Activated T-helper 1 cell treated with anti-CD3 and anti-CD28 coated beads, Interleukin-12 subunit alpha, Interleukin-12 subunit beta, Interleukin-2, Interleukin-4 antibody, amounts not matched to agents 30 ng/mL and 10 ng/mL and 1 ng/mL, durations not matched to agents 14 hours and 24 hours and 36 hours (primary cell): ENCODE measurements at places on chromosomes 7 and 10.

- no peak for DNase-seq
Observed at GRCh38 chr10:102834143-102834542, 3.1 kb downstream of the CYP17A1 start.

GRCh38 chr10:89332123-89332633 lies 4.4 kb downstream of the IFIT3 start:
- peak; percentile 35 for DNase-seq

- DNase-seq: no peak
Observed at GRCh38 chr7:91832493-91833045, 47.9 kb downstream of the MTERF1 start.

DNA sequence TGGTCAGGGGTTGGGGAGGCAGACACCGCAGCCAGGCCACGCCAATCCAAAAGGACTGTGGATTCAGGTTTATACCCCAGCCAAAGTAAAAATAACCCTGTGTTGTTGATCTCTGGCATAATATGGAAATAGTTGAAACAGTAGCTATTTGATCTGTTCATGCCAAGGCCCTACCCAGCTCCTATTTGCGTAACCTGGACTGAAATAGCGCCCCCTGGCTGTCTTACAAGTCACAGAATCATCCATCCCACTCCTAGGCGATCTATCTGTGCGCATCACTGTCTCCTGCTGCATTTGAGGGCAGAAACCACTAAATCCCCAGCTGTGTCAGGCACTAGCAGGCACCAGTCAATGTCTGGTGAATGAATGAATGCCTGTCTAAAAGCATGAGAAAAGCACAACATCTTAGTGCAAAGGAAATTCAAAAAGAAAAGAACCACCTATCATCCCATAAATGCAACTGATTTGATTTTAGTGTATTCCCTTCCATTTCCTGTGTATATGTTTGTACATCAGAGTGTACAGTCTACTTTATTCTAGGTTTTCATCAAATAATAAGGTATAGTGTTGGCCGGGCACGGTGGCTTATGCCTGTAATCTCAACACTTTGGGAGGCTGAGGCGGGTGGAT lies 160.0 kb downstream of the SLIT1 start:
- peak; percentile 41 for DNase-seq

GRCh38 chr7:84953234-84953633 lies 233.6 kb downstream of the SEMA3D start:
- DNase-seq: no peak

GRCh38 chr7:55065511-55066229 lies 46.9 kb downstream of the EGFR start:
- no peak for DNase-seq

GRCh38 chr7:90629297-90629918 lies 33.3 kb downstream of the CDK14 start:
- DNase-seq: no peak

DNA sequence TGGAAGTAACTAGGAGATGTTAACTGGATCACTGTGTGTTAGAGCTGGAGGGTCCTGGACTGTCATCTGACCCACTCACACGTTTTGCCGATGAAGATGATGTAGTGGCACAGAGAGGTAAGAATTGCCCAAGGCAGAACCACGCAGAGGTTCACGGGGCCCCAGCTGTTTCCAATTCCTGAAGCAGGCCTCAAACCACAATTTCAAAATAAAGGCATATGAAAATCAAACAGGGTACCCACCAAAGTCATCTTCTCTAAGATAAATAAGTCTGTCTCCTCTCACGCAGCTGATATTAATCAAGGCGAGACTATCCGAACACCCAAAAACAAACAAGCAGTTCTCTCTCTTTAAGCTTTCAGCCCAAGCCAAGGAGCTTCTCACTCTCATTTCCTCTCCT lies 113.3 kb upstream of the JCAD start:
- DNase-seq: no peak

DNA sequence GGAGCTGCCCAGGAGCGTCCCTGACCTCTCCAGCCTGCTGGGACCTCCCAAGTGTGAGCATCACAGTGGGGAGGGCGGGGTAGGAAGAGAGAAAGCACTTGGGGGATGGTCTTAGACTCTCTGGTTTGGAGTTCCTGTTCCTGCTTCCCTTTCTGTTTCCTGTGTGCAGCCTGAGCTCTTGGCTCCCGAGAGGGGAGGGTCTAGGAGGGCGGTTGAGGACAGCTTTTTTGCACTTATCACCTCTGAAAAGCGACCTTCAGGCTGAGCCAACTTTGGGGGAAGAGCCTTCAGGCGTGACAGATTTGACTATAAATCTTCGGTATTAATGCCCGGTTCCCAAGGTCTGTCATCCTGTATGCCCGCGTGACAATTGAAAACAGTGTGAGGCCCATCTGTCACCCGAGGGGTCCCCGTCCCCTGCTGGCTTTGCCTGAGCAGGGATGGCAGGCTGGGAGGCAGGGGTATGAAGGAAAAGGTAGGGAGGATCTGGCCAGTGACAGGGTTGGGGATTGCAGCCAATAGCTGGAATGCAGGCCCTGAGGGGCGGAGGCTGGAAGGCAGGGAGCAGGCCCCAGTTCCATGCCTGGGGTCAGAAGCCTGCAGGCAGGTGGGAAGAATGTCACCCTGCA lies 78.6 kb downstream of the CDH23 start:
- DNase-seq: no peak

- DNase-seq: no peak
Observed at GRCh38 chr7:25840209-25840792, 311.7 kb upstream of the NFE2L3 start.

DNA sequence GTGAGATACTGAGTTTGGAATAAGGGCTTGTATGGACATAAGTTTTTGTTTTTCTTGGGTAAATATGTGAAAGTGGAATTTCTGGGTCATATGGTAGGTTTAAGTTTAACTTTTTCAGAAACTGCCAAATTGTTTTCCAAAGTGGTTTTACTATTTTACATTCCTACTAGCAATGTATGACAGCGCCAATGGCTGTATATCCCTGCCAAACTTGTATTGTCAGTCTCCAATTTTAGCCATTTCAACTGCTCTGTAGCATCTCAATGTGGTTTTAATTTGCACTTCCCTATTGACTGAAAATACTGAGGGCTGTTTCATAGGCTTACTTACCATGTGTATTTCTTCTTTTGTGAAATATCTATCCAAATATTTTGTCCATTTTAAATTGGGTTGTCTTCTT lies 90.5 kb upstream of the ZNF32 start:
- DNase-seq: no peak

DNA sequence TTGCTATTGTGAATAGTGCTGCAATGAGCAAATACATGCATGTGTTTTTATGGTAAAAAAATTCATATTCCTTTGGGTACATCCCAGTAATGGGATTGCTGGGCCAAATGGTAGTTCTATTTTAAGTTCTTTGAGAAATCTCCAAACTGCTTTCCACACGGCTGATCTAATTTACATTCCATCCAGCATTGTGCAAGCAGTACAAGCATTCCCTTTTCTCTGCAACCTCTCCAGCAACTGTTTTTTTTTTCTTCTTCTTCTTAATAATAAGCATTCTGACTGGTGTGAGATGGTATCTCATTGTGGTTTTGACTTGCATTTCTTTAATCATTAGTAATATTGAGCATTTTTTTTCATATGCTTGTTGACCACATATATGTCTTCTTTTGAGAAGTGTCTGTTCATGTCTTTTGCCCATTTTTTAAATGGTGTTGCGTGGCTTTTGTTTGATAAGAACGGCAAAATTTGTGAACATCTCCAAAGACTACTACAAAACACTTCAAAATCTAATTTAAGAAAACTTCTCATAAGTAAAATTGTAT lies 136.1 kb upstream of the MYO3A start:
- no peak for DNase-seq

- DNase-seq: no peak
Observed at GRCh38 chr7:1845536-1846311, 175.6 kb downstream of the ELFN1 start.

DNA sequence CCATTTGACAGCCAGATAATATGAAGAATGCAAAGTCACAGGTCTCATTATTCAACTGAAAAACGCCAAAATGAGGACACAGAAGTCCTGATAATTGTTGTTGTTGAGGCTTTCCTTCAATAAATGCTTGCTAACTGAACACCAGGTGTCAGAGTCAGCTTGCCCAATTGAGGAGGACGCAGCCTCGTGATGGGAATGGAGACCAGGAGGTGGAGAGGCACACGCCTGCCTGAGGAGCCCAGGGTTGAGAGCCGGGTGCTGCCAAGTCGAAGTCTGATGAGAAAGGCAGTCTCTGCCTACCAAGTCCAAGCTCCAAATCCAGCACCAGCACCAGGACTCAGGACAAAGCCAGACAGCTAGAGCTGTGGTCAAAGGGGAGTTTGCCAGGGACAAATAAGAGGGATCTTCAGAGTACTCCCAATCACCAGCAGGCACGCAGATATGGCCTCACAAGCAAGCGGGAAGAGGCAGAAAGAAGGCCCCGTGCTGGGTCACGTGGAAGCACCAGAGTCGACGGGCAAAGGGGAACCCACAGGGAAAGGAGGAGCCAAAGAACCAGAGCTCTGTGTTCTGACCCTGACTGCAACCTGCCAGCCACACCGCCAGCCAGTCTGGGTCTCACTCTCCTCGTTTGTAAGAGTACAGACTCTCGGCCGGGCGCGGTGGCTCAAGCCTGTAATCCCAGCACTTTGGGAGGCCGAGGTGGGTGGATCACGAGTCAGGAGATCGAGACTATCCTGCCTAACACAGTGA lies 47.6 kb downstream of the VOPP1 start:
- DNase-seq: no peak

DNA sequence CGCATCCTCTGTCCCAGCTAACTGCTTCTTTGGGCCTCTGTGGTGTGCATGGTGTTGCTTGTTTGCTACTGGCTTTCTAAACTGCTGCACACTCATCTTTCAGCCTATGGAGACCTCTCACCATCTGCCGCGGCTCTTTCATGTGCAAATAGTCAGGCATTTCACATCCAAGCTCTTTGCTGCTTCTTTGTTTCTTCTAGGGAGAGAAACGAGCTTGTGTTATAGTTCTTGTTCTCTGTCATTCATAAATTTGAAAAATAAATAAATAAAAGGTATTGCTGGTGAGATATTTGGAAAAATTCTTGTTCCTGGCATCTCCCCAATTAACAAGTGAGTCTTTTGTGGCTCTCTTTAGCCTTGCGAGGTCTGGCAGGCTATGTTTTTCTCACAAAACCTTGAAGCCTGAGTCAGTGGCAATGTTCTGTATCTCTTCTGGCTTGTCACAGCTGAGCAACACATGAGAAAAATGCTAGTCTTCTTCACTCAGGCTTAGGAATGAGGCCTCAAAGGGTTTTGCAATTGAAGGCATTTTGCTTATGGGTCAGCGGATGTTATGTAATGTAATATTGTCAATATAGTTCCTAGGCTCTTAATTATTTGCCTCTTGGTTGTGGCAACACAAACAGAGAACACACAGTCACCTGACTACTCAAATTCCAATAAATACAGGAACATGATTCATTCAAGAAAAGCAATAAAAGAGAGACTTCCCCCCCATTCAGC lies 274.0 kb downstream of the FRMD4A start:
- DNase-seq: no peak

DNA sequence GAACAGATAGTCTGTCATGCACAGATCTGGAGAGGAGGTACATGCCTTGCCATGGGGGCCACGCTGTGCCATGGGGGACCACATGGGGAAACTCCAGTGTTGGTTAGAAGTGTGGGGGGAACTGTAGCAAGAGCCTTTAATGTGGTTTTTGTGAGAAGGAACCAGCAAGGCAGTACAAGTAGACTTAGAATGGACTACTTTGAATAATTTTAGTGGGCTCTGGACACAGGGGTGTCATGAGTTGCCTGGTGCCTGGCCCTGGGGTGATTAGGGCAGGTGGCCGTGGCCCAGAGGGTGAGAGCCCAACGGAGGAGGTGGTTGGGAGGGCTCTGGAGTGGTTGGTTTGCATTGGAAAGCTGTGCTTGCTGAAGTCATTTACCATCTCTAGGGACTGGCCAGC lies 77.2 kb downstream of the CXCL12 start:
- DNase-seq: no peak

DNA sequence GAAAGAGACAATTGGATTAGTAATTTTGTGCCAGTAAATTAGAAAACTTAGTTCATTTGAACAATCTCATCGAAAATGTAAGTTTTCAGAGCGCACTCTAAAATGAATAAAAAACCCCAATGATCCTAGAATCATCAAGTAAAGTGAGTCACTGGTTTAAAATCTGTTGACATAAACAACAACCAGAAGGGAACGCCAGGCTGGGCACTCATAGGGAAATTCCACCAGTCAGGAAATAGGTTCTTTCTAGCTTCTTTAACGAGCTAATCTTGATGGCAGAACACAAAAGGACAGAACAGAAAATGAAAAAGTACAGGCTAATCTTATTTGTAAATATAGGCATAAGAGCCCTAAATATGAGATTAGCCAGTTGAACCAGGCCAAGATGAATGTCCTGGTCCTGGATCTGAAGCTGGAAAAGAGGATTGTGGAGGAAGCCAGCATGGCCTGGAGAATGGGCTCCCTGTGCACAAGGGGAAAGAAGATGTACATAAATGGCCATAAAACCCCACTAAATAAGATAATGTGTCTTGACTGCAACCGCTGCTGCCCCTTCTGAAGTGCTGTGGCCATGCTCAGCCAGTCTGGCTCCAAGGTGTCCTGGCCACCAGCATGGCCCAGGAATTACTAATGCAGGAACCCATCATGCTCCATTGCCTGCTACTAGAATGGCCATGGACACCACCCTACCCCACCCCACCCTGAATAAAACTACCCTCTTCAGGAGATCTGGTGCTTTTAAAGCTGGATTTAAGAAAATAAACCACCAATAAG lies 114.0 kb downstream of the WDFY4 start:
- no peak for DNase-seq

- no peak for DNase-seq
Observed at GRCh38 chr7:99740573-99741440, 5.8 kb upstream of the CYP3A7 start.

GRCh38 chr7:112866424-112866823 lies 76.2 kb upstream of the TMEM168 start:
- no peak for DNase-seq

GRCh38 chr10:591646-592045 lies 97.8 kb downstream of the DIP2C start:
- DNase-seq: no peak

DNA sequence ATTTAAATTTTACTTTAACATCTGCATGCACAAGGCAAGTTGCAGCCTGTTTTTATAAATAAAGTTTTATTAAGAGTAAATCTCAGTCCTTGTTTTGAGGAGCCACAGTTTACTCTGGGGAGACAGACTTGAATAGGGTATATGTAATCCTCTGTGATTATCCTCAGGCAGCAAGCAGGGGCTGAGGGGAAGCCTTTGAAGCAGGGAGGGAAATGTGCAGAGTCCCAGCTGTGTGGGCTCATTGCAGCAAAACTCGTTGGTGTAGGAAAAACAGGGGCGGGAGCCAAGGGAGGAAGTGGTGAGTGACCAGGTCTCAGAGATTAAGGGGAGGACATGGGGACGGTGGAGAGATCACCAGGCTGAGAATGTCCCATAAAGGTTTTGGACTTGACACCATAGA lies 34.3 kb upstream of the SMC3 start:
- no peak for DNase-seq

GRCh38 chr10:21326594-21327288 lies 198.7 kb downstream of the SKIDA1 start:
- DNase-seq: no peak
